ENCODE measurements at places on chromosomes 1 and 21.

GRCh38 chr1:107158496-107158895 lies 17.7 kb downstream of the NTNG1 start:
- no peak for DNase-seq

GRCh38 chr21:41620982-41621381 lies 113.0 kb upstream of the TMPRSS2 start:
- DNase-seq = no peak

GRCh38 chr1:50591598-50591997 lies 168.4 kb upstream of the DMRTA2 start:
- DNase-seq = no peak

- no peak for DNase-seq
Observed at GRCh38 chr1:26239936-26240335, 5.9 kb downstream of the CEP85 start.

DNA sequence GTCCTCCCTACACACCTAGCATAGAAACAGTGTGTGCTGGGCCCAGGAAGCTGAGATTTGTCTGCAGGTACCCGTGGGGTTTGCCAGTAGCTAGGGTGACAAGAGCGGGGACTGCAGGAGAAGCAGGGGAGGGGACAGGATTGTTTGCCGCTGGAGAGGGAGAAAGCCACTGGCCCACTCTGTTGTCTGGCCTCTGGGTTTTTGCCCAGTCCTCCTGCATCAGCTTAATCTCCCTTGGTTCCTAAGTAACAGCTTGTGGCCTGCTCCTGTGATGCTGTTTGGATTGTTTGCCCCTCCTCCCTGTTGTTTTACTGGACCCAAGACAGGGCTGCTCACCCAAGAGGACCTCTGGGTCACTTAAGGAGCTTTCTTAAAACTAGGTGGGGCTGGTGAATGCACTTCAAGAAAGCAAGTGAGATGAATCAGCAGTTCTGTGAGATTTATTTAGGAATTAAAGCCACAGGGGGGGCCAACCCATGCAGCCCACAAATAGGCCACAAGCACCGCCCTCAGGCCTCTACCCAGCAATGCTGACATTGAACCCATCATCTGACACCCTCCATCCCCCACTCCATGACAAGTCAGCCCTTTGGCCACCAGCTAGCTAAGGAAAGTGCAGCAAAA lies 142.8 kb downstream of the ZZZ3 start:
- peak; percentile 66 for DNase-seq

DNA sequence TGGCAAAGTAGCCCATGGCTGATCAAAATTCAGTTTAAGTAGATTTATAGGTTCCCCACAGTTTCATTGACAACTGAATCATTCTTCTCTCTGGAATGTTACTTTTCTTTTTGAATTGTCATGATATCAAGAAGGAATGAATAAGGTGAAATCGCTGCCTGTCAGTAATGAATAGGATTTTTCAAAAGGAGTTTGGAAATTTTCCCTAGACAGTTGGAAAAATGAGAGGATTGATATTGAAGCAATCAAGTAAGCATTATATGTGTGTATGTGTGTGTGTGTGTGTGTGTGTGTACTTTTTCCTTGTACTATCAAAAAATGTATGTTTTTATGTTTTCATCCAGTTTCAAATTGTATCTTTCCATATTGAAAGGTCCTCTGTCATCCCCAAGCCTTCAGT lies 479.5 kb downstream of the MRPL39 start:
- DNase-seq = no peak

DNA sequence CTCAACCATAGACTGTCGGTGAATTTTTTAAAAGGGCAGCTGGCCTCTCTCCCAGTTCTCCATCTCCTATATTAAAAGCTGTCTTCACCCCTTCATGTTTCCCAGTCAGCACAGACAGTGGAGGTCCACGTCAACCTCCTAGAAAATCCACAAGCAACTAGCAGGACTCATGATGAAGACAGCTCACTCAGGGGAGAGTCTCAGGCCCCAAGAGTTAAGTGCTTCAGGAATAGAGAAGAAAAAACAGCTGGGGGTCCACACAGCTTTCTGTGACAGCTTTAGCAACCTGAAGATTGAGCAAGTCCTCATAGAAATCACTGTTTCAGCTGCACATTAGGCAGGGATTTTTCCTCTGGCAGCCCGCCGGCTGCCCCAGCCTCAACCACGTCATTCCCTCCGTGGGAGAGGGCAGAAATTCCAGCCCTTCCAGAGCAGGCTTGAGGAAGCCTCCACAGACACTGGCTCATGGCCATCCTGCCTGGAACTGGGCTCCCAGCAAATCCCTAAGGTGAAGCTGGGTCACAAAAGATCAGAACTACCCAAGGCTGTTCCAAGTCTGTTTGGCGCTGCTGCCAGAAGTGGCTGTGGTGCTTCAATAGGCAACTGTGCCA lies 15.2 kb downstream of the GPR161 start:
- no peak for DNase-seq

- DNase-seq = no peak
Observed at GRCh38 chr1:178091986-178092745, 1.7 kb upstream of the RASAL2 start.

- DNase-seq = peak; percentile 32
Observed at GRCh38 chr1:56774067-56774609, 45.1 kb downstream of the FYB2 start.

DNA sequence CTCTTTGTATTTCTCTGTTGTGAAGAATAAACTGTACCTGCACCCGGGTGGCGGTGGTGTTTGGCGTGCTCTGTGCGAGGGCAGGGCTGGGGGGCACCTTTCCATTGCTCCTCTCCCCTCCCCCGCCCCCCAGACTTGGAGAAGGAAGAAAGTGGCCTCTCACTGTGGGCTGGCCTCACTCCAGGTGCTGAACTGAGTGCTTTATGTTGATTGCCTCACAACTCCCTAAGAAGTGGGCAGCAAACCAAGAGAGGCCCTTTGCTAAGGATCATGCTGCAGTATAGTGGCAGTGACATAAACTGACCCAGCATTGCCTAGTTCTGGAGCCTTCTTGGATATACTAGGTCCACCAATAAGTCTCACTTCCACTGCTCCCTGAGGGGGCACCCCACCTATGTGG lies 20.2 kb downstream of the A3GALT2 start:
- peak; percentile 64 for DNase-seq

- no peak for DNase-seq
Observed at GRCh38 chr1:5311634-5312292, 657.4 kb downstream of the AJAP1 start.

DNA sequence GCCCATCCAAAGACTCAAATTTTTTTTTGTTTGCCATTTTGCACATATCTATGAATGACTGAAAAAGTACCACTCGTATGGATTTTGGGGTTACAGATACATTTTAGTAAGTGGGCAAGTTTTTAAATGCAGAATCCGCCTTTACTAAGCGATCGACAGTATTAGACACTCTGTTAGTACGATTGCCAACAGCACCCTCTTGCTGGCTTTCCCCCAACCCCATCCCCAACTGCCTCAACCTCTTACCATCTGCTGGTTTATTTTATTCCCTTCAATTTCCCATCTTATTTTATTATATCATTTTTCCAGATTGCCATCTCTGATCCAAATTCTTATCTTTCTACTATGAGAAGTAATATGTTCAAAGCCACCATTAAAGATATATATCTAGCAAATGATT lies 244.8 kb downstream of the LRRIQ3 start:
- no peak for DNase-seq

DNA sequence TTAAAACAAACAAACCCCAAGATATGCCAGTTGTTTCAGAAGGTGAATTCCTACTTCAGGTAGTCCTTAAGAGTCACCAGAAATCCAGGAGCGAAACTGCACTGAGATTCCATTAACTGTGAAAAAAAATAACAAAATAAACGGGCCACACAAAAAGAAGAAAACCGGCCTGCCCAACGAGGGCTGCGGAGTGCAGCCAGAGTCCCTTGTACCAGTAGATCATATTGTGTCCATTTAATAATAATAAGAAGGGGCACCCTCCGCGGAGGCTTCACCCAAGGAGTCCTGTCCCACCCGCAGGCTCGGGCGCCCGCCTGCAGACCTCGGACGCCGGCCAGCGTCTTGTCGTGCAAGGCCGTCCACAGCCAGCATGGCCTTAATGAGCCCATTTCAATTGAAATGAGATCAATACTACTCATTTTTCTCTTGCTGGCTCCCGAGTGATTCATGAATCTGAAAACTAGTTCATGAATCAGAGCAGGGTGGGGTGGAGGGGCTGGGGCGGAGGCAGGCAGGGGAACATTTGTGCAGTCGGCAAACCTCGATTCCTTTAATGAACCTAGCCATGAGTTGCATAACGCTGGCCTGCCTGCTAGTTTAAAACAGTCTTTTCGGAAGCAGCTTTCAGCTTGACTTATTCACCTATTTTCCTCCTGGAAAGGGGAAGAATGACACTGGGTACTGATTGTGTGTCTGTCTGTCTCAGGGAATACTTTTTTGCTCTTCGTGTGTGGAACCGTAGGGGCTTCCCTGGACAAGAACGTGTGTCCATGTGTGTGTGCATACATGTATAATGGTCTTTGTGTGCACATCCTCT lies 113.1 kb upstream of the IRF2BP2 start:
- DNase-seq = peak; percentile 84

- no peak for DNase-seq
Observed at GRCh38 chr1:236516929-236517704, 6.7 kb upstream of the LGALS8 start.

GRCh38 chr1:209354111-209354839 lies 229.2 kb upstream of the CAMK1G start:
- DNase-seq = peak; percentile 89

DNA sequence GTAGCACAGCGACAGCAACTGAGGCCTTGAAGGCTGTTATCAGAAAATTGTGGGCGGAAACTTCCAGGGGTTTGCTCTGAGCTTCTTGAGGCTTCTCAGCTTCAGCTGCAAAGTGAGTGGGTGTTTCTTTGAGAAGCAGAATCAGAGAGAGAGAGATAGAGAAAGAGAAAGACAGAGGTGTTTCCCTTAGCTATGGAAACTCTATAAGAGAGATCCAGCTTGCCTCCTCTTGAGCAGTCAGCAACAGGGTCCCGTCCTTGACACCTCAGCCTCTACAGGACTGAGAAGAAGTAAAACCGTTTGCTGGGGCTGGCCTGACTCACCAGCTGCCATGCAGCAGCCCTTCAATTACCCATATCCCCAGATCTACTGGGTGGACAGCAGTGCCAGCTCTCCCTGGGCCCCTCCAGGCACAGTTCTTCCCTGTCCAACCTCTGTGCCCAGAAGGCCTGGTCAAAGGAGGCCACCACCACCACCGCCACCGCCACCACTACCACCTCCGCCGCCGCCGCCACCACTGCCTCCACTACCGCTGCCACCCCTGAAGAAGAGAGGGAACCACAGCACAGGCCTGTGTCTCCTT lies at the start of gene FASLG:
TSS of gene FASLG (plus strand) at position 233 of the 583 bp plus-strand sequence. CDS start at position 332, 99 bp downstream.
- DNase-seq = peak; percentile 30

GRCh38 chr1:52665006-52665941 lies 32.3 kb downstream of the SHISAL2A start:
- DNase-seq = no peak

DNA sequence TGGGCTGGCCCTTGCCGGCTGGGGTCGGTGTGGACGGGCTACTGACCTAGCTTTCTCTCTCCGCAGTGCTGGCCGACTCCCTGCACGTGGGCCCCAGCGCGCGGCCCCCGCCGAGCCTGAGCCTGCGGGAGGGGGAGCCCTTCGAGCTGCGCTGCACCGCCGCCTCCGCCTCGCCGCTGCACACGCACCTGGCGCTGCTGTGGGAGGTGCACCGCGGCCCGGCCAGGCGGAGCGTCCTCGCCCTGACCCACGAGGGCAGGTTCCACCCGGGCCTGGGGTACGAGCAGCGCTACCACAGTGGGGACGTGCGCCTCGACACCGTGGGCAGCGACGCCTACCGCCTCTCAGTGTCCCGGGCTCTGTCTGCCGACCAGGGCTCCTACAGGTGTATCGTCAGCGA lies 34.9 kb downstream of the PTGFRN start:
- DNase-seq = no peak

GRCh38 chr1:63779338-63780211 lies 5.8 kb downstream of the ROR1 start:
- no peak for DNase-seq

GRCh38 chr1:157151073-157151472 lies 12.9 kb upstream of the ETV3 start:
- DNase-seq = peak; percentile 27

DNA sequence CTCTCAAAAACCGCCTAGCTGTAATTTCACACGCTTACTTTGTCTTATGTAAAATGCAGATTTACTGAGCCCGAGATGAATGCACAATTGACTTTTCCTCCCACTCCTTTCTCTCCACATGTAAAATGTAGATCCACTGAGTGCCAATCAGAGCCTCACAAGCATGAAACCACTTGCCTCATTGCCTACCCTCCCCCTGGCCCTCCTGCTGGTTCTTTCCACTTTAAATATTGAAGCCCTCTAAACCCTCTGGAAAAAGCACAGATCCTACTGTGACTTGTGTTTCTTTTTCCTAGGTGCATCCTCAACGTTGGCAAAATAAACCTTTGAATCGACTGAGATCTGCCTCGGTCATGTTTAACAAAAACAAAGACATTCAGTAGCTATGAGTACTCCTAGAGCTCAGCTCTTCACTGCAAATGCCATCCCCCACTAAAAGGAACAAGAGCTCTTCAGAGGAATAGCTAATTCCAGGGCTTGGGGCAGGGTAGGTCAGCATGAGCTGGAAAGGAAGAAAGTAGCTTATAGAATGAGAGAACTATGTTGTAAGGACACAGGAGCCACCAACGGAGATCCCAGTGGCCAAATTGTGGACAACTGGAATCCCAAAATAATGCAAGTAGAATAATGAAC lies 365.5 kb upstream of the RUNX1 start:
- DNase-seq = no peak

DNA sequence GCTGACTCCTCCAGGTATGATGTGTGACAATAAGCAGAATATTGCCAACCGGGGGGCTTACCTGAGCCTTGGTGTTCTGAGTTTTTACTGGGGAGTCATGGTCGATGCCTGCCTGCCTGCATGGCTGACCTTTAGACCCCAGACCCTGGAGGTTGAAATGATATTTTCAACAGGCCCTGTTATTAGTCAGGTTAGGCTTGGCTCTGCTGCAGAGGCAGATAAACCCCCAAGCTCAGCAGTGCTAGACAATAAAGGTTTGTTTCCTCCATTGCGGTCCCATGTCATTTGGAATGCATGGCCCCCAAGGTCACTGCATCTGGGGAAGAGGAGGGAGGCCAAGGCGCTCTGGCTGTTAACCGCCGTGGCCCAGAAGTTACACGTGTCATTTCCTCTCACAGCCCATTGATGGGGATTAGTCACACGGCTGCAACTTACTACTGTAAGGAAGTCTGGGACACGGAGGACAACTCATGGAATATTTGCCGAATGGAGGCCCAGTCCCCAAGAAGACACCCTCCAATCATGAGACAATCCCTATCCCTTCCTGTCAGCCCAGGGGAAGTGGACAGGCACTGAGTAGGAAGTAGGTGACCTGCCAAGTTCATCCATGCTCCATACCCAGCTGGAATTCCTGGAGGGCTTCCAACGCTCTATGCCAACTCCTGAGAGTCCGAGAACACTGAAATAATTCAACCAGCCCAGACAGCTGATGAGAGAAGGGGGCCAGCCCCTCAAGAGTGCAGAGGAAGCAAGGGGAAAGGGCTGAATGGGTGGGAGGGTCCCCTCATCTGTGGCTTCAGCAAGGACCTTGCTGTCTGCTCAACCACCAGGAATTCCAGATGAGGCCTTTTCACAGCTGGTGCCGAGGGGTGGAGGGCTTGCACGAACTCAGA lies 97.3 kb downstream of the TAS1R2 start:
- no peak for DNase-seq

Data from hematopoietic multipotent progenitor cell treated with erythropoietin and hydrocortisone succinate and interleukin-3 and kit ligand, for 4 days (in vitro differentiated cells).